ENCODE measurements at places on chromosomes 1 and 21. TPM values are rescaled to one million over a fixed set of nuclear protein-coding genes. Genes with fewer than 3 reads are reported as not detected.
A peak's percentile ranks its signal among the peaks of the same experiment; 100 is the strongest.

Gene ASCL5
- total RNA-seq: 0.38 TPM

DNA sequence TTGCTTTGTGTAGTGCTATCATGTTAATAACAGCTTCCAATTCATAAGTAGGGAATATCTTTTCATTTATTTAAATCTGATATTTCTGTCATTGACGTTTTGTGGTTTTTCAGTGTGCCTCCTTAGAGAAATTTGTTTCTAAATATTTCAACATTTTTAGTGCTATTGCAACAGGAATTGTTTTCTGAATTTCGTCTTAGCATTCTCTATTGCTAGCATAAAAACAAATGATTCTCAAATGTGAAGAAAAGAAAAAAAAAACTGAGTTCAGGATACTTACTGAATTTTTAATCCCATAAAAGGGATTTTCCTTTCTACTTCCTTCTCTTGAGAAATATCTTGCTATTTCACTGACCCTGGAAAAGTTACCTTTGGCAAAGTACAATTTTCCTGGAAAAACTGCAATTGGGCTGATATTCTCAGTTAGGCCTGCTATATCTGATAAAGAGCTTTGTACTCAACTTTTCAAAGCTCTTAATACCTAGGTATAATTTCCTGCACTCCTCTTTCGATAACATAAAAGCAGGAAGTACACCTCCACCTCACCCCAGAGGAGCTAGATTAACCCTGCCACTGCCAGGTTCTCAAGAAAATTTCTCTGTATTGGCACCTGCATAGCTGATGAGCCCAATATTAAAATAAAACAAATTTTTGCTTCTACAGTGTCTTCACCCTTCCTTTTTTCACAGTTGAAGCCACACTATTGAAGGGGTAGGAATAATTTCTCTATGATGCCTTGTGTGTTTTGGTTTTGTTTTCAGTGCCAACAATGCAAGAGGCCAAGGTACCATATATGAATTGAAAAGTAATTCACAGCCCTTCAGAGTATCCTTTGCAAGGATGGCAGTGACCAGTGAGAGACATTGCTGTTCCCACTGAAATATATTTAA is 35.6 kb downstream of the PTPN14 start:
- H3K36me3 ChIP-seq: no peaks in the 10 kb centered on the region
- peaks cover 67% of the 10 kb centered on the region for H3K4me1 ChIP-seq
- DNase-seq: peak; percentile 44
- peak overlapping the region; percentile 17 for H3K4me3 ChIP-seq

- no peak overlapping the region for H3K27ac ChIP-seq
- no peak overlapping the region for H3K4me3 ChIP-seq
- no peaks in the 10 kb centered on the region for H3K27me3 ChIP-seq
- no peak for DNase-seq
- no peaks in the 10 kb centered on the region for H3K4me1 ChIP-seq
Observed at GRCh38 chr1:90045853-90046563, 51.1 kb downstream of the ZNF326 start.

DNA sequence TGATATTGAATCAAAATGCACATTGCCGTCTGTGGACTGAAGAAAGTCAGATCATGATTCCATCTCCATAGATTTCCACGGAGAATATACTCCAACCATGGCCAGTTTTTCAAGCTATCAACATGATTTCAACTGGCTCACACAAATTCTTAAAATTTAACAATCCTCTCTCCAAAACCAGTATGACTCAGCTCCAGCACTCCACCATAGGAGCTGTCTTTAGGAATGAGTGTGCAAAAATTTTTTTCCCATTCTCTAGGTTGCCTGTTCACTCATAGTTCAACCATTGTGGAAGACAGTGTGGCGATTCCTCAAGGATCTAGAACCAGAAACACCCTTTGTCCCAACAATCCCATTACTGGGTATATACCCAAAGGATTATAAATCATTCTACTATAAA is 40.8 kb downstream of the RGL1 start:
- H3K36me3 ChIP-seq: no peaks in the 10 kb centered on the region
- H3K27ac ChIP-seq: no peak overlapping the region
- H3K27me3 ChIP-seq: no peaks in the 10 kb centered on the region
- H3K4me3 ChIP-seq: no peak overlapping the region
- no peaks in the 10 kb centered on the region for H3K4me1 ChIP-seq
- no peak for DNase-seq

- no peak overlapping the region for H3K27ac ChIP-seq
- H3K4me3 ChIP-seq: no peak overlapping the region
- DNase-seq: no peak
- H3K4me1 ChIP-seq: no peaks in the 10 kb centered on the region
- H3K36me3 ChIP-seq: no peaks in the 10 kb centered on the region
Observed at GRCh38 chr1:55386456-55386855, 171.3 kb upstream of the USP24 start.

GRCh38 chr1:211892577-211892976 is 62.0 kb upstream of the LPGAT1 start:
- no peak for DNase-seq
- H3K27me3 ChIP-seq: no peaks in the 10 kb centered on the region
- no peaks in the 10 kb centered on the region for H3K36me3 ChIP-seq
- H3K4me1 ChIP-seq: peaks cover 26% of the 10 kb centered on the region

Gene DNASE2B
- not detected for total RNA-seq

- H3K27ac ChIP-seq: no peak overlapping the region
- DNase-seq: no peak
- no peaks in the 10 kb centered on the region for H3K36me3 ChIP-seq
- no peaks in the 10 kb centered on the region for H3K4me1 ChIP-seq
- H3K4me3 ChIP-seq: no peak overlapping the region
Observed at GRCh38 chr1:185568155-185569123, 165.8 kb upstream of the HMCN1 start.

- no peak overlapping the region for H3K4me3 ChIP-seq
- H3K27ac ChIP-seq: no peak overlapping the region
- no peaks in the 10 kb centered on the region for H3K36me3 ChIP-seq
- H3K27me3 ChIP-seq: no peaks in the 10 kb centered on the region
Observed at GRCh38 chr1:6014130-6014999, 22.1 kb upstream of the NPHP4 start.

- H3K4me1 ChIP-seq: no peaks in the 10 kb centered on the region
- no peak for DNase-seq
- no peak overlapping the region for H3K4me3 ChIP-seq
- no peak overlapping the region for H3K27ac ChIP-seq
- 0 out of 2 replicates have a peak, but pooled peaks cover 5% of the 10 kb centered on the region for H3K27me3 ChIP-seq
Observed at GRCh38 chr1:206803221-206803730, 31.0 kb upstream of the IL10 start.

Gene TRIM67
- total RNA-seq: not detected

DNA sequence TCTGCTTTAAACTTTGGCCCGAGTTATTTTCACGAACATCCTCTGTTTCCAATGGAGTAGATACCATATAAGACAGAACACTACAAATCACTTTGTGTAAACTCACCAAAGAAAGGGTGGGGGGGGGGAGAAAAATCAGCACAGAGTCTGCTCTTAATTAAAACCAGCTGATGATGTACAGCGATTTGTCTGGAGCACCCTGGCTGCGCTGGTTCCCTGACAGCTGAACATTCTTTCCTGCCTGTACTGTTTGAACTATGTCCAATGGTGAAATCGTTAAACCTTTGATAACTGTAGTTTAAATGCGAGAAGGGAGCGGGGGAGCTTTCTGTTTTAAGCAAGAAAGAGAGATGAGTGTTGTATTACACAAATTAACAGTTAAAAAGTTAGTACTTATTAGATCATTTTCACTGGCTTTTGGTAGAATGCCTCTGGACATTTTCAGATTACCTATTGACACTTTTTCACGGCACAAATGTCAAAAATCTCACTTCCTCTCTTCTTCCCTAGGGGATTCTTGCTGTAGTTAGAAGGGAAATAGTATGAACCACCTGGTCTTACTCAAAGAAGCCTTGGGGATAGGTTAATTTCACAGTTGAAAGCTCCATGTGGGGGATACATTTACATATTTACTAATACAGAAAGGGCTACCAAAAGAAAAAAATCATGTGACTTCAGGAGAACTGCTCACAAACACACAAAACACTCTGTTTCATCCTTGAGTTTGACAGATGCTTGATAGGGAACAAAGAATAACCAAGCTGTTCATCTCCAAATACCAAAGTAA is 140.2 kb upstream of the RUNX1 start:
- peak overlapping the region; percentile 97 for H3K27ac ChIP-seq
- no peaks in the 10 kb centered on the region for H3K36me3 ChIP-seq
- H3K4me3 ChIP-seq: no peak overlapping the region
- peaks cover 30% of the 10 kb centered on the region for H3K4me1 ChIP-seq

Gene FAM72A
- total RNA-seq: 13.2 TPM

Gene TNFRSF4
- 0.38 TPM for total RNA-seq

DNA sequence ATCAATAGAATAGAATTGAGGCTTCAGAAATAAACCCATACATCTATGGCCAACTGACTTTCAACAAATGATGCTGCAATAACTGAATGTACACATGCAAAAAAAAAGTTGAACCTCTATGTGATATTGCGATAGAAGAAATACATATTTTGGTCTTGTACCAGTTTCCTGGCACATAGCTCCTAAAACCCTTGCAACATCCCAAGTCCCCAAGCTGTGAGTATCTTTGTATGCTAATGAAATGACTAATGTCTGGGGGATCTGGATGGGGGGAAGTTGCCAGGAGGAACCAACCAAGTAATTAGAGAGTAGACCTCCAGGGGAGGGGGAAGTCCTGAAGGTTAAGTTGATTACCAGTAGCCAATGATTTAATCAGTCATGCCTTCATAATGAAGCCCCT is 24.4 kb downstream of the BLZF1 start:
- peaks cover 8% of the 10 kb centered on the region for H3K36me3 ChIP-seq
- no peaks in the 10 kb centered on the region for H3K27me3 ChIP-seq
- no peak for DNase-seq
- no peak overlapping the region for H3K27ac ChIP-seq
- H3K4me3 ChIP-seq: no peak overlapping the region

- no peak overlapping the region for H3K4me3 ChIP-seq
- H3K27ac ChIP-seq: peak overlapping the region; percentile 85
- no peaks in the 10 kb centered on the region for H3K27me3 ChIP-seq
- no peaks in the 10 kb centered on the region for H3K36me3 ChIP-seq
Observed at GRCh38 chr1:28971980-28972771, 57.8 kb downstream of the EPB41 start.

DNA sequence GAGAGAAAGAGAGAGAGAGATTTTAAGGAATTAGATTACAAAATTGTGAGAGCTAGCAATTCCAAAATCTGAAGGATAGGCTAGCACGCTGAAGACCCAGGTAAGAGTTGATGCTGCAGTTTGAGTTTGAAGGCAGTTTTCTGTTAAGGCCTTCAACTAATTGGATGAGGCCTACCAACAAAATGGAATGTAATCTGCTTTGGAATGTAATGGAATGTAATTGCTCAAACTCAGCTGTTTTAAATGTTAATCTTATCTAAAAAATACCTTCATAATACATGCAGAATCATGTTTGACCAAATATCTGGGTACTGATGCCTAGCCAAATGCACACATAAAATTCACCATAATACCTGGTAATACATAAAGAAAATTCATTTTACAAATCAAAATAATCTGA is 976.1 kb downstream of the LTN1 start:
- H3K27ac ChIP-seq: no peak overlapping the region
- H3K4me1 ChIP-seq: no peaks in the 10 kb centered on the region
- H3K27me3 ChIP-seq: no peaks in the 10 kb centered on the region
- H3K36me3 ChIP-seq: no peaks in the 10 kb centered on the region
- DNase-seq: no peak

Gene OR2T11
- total RNA-seq: not detected

DNA sequence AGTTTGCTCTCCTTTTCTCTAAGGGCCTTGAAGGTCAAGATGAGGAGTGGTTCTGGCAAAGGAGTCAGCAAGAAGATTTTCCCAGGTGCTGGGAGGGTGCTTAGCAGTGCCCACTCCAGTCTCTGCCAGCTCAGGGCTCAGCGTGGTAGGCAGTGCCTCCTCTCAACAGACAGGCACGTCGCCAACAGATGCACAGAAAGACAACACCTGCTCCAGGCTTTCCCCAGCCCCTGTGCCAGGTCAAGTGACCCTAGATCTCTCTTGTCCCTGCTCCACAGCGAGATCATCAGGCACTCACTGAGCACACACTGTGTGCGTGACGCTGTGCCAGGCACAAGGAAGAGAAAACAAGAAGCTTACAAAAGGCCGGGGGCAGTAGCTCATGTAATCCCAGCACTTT is 86.0 kb downstream of the CASZ1 start:
- DNase-seq: no peak
- H3K27ac ChIP-seq: no peak overlapping the region
- no peak overlapping the region for H3K4me3 ChIP-seq
- no peaks in the 10 kb centered on the region for H3K36me3 ChIP-seq
- H3K27me3 ChIP-seq: no peaks in the 10 kb centered on the region
- no peaks in the 10 kb centered on the region for H3K4me1 ChIP-seq

DNA sequence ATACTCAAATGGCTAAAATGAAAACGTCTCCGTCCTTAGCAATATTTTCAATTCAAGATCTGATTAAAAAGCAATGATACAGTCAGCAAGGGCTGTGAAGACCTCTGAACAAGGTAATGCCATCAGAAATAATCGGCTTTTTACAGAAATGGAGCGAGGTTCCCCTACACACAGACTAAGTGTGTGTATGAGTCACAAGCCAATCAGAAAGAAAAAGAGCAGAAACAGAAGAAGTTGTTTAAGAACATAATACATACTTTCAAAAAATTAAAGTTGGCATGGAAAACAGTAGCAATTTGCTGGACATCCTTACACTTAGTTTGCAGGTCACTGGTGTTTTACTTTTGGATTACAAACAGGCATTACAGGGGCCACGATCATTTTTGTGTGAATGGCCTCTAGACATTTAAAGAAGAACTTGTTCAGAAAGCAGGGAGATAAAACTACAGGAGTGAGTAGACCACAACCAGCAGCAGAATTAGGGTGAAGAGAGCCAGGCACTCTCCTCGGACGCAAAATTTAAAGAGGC is 350.0 kb upstream of the RUNX1 start:
- no peak for DNase-seq
- no peak overlapping the region for H3K4me3 ChIP-seq
- peak overlapping the region; percentile 34 for H3K27ac ChIP-seq

GRCh38 chr1:175434283-175434860 is 241.8 kb upstream of the KIAA0040 start:
- H3K4me3 ChIP-seq: no peak overlapping the region
- DNase-seq: no peak
- H3K27me3 ChIP-seq: peaks cover 13% of the 10 kb centered on the region
- H3K27ac ChIP-seq: no peak overlapping the region
- H3K4me1 ChIP-seq: no peaks in the 10 kb centered on the region

DNA sequence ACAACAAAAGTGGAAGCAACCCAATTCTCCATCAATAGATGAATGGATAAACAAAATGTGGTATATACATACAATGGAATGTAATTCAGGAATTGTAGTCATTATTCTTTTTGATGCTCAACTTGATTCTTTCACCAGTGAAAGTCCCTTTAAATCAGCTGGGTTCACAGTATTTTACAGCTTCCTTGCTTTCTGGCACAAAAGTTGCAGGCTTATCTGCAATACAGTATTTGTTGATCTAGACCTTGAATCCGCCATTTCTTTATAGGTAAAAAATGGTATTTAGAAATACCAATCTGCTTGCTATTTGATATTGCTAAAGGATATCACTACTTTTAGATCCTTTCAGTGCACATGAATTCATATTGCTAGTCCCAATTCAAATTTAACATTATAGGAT is 44.7 kb upstream of the ERO1B start:
- H3K27me3 ChIP-seq: no peaks in the 10 kb centered on the region
- no peak overlapping the region for H3K4me3 ChIP-seq
- no peak overlapping the region for H3K27ac ChIP-seq
- H3K4me1 ChIP-seq: no peaks in the 10 kb centered on the region
